ENCODE measurements at places on chromosomes 12 and 14. TPM values are rescaled to one million over a fixed set of nuclear protein-coding genes. Genes with fewer than 3 reads are reported as not detected.

Gene CYP27B1
- 2.8 TPM for total RNA-seq

Gene CCDC184
- 3.4 TPM for total RNA-seq

Gene GUCY2C
- total RNA-seq: not detected

Gene EPYC
- not detected for total RNA-seq

Gene GRIP1
- 7.8 TPM for total RNA-seq

Gene ALKBH2
- total RNA-seq: 45.0 TPM

Gene HCAR1
- total RNA-seq: 0.03 TPM

Gene MORN3
- total RNA-seq: 0.27 TPM

Gene GYS2
- total RNA-seq: not detected

Gene NPFF
- total RNA-seq: not detected

Gene MYH6
- not detected for total RNA-seq

Gene RASAL1
- total RNA-seq: 0.55 TPM

Gene PTPRQ
- 0.02 TPM for total RNA-seq

Gene C3AR1
- total RNA-seq: not detected

Gene RHOF
- 198 TPM for total RNA-seq

Gene KLRK1
- total RNA-seq: 0.09 TPM

Gene PPP4R3A
- 87.2 TPM for total RNA-seq

Gene MIP
- total RNA-seq: not detected

Gene ANKRD9
- 14.9 TPM for total RNA-seq

Gene SLC4A8
- 1.0 TPM for total RNA-seq

Gene RAPGEF3
- 0.72 TPM for total RNA-seq

Gene OTOGL
- total RNA-seq: not detected

Gene MANSC4
- not detected for total RNA-seq

Gene CCDC177
- total RNA-seq: not detected

Gene P2RX7
- not detected for total RNA-seq

Gene APAF1
- total RNA-seq: 13.6 TPM

Gene CCDC197
- not detected for total RNA-seq

Gene KCNC2
- not detected for total RNA-seq

Gene AEBP2
- 32.8 TPM for total RNA-seq

Gene TCL1B
- not detected for total RNA-seq

Gene GTF2A1
- 12.7 TPM for total RNA-seq

Gene SPTB
- 1.1 TPM for total RNA-seq

Gene SETD1B
- total RNA-seq: 11.6 TPM

Gene OLR1
- 1.1 TPM for total RNA-seq

Gene TSPAN19
- 0.18 TPM for total RNA-seq

Gene KRT82
- total RNA-seq: not detected

Gene SSTR1
- total RNA-seq: not detected

Gene PCED1B
- 46.9 TPM for total RNA-seq
